ENCODE measurements at places on chromosomes 1 and 21.

GRCh38 chr1:48908606-48909005 lies 131.9 kb upstream of the BEND5 start:
- no peak for DNase-seq

DNA sequence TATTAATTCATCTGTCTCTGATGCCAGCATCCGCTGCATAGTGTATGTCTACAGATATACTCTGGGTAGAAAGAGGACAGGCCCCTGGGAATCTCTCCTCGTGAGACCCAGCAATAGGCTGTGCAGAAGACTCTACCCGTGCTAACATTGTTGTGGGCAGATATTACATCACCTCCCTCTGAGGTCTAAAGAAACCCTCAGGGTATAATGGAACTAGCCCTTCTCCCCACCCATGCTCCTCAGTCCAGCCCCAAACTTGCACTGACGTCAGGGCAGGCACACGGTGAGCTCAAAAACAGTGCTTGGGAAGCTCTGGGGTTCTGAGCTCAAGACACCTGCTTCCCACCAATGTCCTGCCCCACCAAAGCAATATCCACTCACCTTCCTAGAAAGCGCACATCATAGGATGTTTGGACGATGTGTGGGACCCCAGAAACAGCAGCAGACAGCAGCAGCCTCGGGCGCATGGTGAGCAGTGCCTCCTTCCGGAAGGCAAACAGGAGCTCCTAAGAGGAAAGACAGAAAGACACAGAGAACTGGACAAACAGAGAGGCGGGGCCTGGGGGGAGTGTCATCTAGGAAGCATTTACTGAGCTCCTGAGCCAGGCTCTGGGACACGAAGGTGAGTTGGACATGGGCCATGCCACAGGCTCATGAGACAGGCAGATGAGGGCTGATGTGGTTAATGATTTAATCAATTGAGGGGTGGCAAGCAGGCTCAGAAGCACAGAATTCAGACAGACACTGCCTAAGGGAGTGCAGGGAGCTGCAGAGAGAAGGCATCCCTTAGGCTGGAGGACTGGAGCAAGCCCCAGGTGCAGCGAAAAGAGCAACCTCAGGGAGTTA lies 4.8 kb downstream of the OVGP1 start:
- DNase-seq = peak; percentile 17

- DNase-seq = no peak
These were observed 226.0 kb upstream of the C1orf87 start for GRCh38 chr1:60299581-60299980.

- no peak for DNase-seq
These were observed 32.6 kb upstream of the BTG2 start for GRCh38 chr1:203272633-203273205.

Measured in urothelium cell line (cell line).